ENCODE measurements at places on chromosomes 5 and 9.
A peak's percentile ranks its signal among the peaks of the same experiment; 100 is the strongest.

DNA sequence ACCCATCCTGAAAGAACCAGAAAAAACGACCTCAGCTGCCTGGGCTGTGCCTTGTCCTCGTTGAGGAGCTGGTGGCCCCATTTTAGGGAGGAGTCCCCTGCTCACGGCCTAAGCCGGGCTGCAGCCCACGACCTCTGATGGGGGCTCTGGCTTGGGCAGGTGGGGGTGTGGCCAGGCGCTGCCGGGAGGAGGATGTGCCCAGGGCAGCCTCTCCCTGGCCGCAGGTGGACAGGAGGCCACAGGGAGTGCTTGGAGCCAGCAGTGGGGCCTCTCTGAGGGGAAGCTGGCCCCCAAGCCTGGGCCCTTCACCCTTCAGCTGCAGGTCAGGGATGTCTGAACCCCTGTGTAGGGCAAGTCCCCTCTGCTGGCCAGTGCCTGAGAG is 2.5 kb downstream of the DIPK1B start:
- no peak for DNase-seq

DNA sequence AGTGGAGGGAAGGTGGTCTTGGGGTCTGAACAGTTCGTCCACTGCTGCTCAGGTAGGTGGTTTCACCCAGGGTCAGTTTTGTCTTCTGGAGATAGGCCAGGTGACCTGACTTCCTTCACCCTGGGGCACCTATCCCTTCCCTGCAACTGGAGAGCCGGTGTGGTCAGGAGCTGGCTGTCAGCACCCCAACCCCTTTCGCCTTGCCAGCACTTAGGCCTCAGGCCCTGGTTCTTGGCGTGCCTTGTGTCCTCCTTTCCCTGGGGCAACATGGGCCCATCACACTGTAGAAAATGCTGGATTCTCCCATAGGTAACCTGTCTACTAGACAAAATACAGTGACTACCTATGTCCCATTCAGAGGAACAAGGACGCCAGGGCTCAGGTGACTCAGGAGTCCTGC is 13.1 kb downstream of the PROP1 start:
- DNase-seq = no peak

DNA sequence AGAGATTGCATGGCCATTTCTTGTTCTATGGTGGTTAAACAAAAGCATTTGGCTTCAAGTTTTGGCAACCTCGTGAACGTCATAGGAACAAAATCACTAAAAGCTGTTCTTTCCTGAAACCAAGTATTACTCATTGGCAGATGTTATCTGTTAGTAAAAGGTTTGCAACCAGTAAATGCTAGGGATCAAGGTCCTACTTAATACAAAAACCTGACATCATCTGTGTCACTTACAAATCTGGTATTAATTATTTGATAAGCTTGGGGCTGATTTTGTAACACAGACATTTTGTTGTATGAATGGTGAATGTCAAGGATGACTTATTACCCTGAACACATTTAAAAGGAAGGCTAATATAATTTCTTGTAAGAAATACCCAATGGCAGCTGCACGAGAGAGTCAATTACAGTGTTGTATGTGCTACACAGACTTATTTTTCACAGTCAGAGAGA is 486.4 kb upstream of the ZNF608 start:
- no peak for DNase-seq

DNA sequence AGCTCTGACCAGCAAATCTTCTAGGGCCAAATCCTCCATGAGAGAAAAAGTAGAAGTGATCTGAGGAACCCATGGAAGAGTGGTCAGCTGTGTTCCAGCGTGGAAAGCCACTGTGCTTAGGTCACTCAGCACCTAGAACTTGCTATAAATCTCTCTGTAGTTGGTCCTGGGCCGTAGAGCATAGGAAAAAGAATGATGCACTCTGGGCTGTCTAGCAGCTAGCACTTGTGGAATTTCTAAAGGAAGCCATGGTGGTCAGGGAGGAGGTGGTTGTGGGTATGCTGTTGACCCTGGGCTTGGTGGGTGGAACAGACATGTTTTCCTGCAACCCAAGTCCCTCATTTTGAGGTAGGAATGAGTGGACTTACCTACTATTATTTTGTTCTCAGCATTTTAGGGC is 48.1 kb downstream of the GGTA1 start:
- DNase-seq = no peak

DNA sequence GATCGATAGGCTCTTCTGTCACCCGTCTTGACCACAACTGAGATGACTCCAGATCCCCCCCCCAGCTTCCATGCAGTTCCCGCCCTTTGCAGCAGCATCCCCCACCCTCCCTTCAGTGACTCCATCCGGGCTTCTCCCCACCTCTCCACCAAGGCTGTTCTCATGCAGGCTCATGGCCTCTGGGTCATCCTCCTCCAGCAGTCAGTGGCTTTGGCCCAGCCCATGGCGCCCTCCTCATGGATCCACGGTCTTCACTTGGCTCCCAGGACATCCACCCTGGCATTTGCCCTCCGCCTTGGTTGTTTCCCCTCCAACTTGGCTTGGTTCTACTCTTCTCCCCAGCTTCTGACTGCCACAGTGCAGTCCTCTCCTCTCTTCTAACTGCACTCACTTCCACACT is 96.7 kb upstream of the RUFY1 start:
- DNase-seq = no peak

- no peak for DNase-seq
These were observed 48.1 kb upstream of the NKD2 start for GRCh38 chr5:960551-960950.

- no peak for DNase-seq
These were observed 132.8 kb downstream of the MUSK start for GRCh38 chr9:110801426-110801825.

DNA sequence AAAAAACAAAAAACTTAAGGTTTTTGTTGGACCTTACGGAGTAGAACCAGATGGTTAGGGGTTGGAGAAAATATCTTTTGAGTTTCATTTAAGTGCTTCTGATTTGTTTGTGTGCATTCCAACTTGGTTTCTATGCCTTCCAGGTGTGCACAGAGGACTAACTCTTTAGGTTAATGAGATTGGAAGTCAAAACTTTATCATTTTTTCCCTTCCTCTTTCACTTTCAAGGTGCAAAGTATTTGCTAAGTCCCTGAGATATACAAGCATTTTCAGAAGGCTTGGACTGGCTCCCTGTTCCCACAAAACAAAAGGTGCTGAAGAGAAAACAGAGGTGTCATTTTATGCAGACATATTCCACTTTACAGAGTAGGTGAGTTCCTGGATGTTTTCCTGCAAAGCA is 30.3 kb upstream of the CER1 start:
- DNase-seq = no peak

- no peak for DNase-seq
These were observed 173.4 kb upstream of the STK32A start for GRCh38 chr5:147061431-147061830.

- DNase-seq = no peak
These were observed 54.2 kb upstream of the NOTCH1 start for GRCh38 chr9:136599811-136600660.

- no peak for DNase-seq
These were observed 241.6 kb downstream of the PJA2 start for GRCh38 chr5:109168151-109168550.

DNA sequence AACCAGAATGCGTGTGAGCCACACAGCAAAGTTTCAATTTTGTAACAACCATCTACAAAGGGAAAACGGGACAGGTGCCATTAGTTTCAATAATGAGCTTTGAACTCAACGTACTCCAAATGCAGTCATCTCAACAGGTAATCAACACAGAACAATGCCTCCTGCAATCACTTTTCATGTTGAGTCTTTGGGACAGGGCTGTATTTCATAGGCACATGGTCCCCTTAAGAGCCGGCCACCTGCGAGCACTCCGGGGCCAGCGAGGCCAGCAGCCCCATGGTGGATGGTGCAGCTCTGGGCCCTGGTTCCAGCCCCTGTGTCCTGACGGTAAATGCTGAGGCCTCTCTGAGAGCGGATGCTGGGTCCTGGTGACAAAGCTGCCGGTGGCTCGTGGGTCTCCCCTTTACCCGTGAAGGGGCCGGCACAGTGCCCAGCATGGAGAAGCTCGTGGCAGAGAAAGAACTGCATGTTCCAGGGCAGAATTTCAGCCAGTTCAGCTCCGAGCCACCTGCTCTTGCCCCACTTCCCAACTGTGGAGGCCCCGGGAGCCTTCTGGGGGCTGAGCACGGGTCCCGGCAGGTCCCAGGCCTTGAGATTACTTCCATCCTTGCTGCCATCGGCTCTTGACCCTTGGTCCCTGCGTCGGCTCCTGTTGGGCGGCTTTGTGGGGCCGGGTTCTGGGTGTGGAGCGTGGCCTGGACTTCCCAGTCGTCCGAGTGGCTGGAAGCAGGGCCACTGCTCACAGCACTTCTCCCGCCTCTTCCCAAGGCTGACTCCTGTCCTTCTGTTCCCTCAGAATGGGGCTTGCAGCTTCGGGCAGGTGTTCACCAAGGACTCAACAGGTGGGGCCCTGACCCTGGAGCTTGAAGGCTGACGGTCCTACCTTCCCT is 26.1 kb upstream of the RNU6ATAC start:
- DNase-seq = peak; percentile 51

All from H7 (cell line).